ENCODE measurements at places on chromosomes 3 and 15.

DNA sequence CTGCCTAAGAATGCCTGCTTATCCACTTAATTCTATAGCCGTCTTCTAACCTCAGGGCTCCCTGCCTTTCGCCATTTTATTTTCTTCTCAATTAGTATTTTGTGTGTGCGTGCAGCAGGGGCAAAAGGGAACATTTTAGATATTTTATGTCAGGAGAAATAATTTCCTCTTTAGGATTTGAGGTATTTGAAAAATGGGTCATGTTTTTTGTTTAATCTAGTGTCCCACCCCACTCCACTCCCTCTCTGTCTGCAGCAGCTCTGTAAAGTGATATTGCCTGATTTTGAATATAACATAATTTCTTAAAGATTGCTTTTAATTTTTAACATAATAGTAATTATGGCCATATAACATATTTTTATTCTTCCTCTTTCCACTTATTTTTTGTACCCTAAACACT lies 593.2 kb upstream of the DPPA4 start:
- no peak for DNase-seq

DNA sequence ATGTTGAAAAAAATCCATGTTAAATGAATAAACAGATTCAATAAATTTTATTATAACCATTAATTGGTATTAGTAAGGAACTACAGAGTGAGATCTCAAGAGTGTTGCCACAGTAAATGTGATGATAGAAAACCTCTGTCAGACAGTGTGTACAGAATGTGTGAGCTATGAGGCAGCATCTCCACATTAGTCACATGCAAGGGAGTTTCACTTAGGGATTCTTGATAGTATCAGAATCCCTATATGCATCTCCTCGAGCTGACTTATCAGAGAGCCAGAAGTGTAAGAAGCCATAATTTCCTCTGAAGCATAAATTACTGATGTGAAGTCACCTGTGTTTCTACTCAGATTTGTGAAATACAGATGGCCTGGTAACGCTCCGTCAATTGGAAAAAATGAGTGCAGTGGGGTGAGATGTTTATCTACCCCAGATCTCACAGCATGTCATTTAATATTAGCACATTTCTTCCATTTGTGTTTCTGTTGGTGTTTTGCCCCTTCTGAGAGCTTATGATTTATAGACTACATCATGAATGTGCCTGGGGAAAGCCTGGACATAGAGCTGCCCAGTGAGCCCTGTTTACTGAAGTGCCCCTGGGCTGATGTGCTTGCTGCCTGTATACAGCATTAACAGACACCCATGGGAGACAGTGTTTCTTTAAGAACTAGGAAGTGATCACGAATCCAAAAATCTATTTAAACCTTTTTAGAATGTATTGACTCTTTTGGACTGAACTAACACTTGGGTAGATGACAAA lies 262.4 kb downstream of the CPNE4 start:
- no peak for DNase-seq

DNA sequence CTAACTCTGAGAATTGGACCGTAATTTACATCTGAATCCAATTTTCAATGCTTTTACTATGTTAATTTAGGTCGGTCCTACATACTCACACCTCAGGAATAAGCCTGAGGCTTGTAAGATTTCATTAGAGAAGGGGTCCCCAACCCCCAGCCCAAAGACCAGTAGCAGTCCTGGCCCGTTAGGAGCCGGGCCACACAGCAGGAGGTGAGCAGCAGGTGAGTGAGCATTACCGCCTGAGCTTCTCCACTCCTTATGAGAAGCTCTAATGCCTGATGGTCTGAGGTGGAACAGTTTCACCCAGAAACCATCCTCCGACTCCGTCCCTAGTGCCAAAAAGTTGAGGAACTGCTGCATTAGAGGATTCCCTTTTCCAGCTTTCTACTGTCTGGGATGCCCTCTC lies 757.3 kb downstream of the SI start:
- DNase-seq = no peak

GRCh38 chr3:46965151-46965550 lies 11.4 kb downstream of the CCDC12 start:
- no peak for DNase-seq

- no peak for DNase-seq
These were observed 1.6 kb upstream of the SEMA3B start for GRCh38 chr3:50267280-50267913.

GRCh38 chr15:25829073-25829472 lies 34.1 kb downstream of the ATP10A start:
- no peak for DNase-seq

GRCh38 chr3:123792473-123793201 lies 91.5 kb downstream of the MYLK start:
- no peak for DNase-seq

DNA sequence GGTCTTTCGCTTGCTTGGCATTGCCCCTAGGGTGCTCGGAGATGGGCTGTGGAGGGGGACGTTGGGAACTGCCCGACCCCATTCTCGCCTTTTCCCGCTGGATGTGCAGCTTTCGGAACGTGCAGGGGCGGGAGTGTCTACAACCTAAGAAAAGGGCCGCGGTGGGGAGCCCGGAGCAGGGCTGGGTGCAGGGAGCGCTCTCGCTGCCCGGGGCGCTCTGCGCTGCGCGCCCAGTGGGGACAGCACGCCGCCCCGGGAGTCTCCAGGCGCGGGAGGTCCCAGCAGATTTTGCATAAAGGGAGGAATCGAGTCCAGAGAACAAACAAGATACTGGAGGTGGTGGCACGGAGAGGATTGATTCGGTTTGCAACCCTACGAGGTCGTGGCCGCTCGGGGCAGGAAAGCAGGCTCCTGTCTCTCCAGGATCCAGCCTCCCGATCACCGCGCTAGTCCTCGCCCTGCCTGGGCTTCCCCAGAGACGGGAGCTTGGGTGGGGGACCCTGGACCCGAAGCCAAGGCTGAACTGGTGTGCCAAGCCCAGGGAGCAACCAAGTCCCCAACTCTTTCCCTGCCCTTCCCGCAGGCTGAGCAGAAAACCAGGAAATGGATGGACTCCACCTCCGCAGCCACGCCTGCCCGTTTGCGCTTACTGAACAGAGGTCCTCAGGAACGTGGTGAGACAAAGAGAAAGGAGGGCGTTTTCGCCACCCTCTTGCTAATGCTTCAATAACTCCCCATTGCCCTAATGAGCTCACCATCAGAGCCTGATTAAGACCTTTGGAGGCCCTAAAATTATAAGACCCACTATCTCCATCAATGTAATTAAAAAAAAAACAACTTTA lies 59.7 kb downstream of the NOX5 start:
- DNase-seq = no peak

- DNase-seq = no peak
These were observed 687.4 kb upstream of the CFAP20DC start for GRCh38 chr3:59737241-59737640.

GRCh38 chr3:45515999-45516725 lies 78.4 kb upstream of the LIMD1 start:
- DNase-seq = no peak

DNA sequence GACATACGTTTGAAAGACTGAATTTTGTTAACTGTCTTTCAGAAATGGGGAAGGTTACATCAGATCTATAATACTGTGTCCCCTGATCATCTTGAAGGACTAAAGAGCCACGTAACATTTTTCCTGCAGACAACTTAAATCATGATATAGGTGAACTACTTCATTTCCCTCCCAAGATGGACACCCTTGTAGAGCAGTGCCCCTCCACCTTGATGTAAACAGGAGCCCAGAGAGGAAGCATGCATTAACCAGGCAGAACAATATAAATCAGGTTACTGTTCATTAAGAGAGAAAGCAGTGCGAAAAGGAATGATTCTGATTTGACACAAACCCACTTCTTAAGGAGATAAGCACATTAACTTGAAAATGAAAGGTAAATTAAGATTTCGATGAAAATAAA lies 36.1 kb downstream of the USP3 start:
- DNase-seq = no peak

DNA sequence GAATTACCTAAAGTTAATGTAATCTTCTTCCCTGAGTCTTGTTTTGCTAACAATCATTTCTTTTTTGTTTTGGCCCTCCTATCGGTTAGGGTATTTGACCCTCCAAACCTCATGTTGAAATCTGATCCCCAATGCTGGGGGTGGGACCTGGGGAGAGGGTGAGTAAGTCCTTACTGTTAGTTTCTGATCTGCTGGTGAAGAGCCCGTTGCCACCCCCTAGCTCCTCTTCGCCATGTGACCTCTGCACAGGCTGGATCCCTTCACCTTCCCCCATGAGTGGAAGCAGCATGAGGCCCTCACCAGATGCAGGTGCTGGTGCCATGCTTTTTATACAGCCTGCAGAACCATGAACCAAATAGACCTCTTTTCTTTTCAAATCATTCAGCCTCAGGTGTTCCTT lies 62.8 kb upstream of the ADCY5 start:
- DNase-seq = no peak

GRCh38 chr3:122936335-122936734 lies 91.2 kb downstream of the SEMA5B start:
- DNase-seq = no peak

- DNase-seq = no peak
These were observed 7.7 kb downstream of the SLCO3A1 start for GRCh38 chr15:91861223-91861622.

DNA sequence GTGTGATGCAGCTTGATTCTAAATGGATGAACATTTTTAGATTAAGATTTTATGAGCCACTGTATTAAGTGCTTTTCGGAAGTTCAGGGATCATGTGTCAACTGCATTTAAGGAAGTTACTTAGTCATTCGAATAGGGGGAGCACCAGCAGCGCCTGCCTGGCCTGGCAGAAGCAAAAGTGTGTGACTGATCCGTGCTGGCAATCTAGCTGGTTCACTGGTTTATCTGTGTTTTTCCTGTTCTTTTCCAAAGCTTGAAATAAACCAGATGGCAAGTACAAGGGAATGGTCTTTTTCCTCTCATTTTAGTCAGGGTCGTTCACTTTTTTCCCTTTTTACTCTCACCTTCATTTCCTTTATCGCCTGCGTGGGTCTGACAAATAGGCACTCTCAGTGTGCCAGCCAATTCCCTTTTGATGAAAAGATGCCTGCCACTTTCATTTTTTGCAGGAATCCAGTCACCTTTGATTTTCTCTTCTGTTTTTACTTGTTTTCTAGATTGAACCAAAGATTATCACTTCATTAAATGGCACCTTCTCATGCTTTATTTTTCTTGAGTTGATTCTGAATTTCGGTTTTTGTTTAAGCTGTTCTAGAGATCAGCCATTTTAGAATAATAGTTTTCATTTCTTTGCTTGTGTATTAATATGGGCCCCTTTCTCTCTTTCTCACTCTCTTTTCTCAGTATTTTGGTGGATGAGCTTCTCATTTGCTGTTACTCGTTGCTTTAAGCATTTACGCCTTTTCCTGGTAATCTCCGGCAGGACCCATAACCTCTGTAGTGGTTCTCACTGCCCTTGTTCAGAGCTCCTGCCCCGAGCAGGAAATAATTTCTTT lies 2.8 kb downstream of the ABHD2 start:
- DNase-seq = peak; percentile 5

GRCh38 chr3:126373146-126373613 lies 16.0 kb upstream of the KLF15 start:
- DNase-seq = no peak

- no peak for DNase-seq
These were observed 381.0 kb downstream of the SOX2 start for GRCh38 chr3:182092662-182093262.

- DNase-seq = no peak
These were observed 9.4 kb downstream of the AAGAB start for GRCh38 chr15:67244971-67245478.

DNA sequence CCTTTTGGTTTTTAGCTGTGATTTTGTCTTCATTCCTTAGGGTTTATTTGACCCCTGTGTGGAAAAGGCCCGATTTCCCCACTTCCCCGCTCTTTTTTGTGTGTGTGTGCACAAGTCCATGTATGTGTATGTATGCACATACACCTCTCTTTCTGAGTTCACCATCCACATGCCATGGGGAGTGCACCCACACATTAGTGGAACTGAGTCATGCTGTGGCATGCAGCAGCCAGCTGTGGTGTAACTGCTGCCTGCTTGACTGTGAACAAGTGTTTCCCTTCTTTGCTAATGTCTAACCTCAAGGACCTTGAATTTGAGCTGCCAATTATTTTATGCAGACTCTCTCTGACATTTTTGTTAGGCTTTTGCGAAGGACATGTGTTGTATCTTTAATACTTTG lies 434.9 kb upstream of the TPM1 start:
- no peak for DNase-seq

- no peak for DNase-seq
These were observed 391.9 kb upstream of the TBL1XR1 start for GRCh38 chr3:177589041-177589650.

- DNase-seq = no peak
These were observed 238.6 kb upstream of the CHRM5 start for GRCh38 chr15:33729653-33730052.

DNA sequence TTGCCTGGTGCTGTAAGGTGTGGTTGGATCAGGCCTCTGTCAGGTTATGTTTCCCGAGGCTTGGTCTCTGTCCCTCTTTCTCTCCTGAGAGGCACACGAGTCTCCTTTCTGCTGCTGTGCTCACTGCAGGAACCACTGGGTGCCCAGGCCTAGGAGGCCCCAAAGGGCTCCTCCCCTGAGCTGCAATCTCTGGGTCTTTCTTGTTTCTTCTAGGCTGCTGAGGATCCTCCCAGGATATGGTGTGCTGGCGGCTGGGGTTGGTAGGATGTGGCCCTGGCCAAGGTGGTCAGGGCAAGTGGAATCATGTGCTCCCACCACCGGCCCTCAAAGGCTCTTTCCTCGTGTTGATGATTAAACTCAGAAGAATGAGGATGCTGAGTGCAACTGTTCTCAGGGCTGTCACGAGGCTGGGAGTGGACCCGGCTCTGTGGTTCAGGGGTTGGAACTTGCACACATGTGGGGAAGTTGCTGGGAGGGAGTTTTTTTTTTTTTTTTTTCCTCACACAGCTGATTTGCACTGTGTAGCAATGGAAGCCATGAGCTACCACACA lies 43.6 kb upstream of the CTSH start:
- DNase-seq = no peak

Data from stimulated activated CD8-positive, alpha-beta memory T cell treated with anti-CD3 and anti-CD28 coated beads, Interleukin-12 subunit alpha, Interleukin-12 subunit beta, amount 100 ng/mL, for 4 hours (primary cell).